Pancreas (tissue), 10 donors: ENCODE measurements at places on chromosomes 16 and 17. TPM values are rescaled to one million over a fixed set of nuclear protein-coding genes. Genes with fewer than 3 reads are reported as not detected.

TNFSF12 gene
- total RNA-seq: 11.0 TPM

ASPA gene
- total RNA-seq: 1.1 TPM

MYH2 gene
- total RNA-seq: not detected

KRTAP4-12 gene
- total RNA-seq: not detected

DNA sequence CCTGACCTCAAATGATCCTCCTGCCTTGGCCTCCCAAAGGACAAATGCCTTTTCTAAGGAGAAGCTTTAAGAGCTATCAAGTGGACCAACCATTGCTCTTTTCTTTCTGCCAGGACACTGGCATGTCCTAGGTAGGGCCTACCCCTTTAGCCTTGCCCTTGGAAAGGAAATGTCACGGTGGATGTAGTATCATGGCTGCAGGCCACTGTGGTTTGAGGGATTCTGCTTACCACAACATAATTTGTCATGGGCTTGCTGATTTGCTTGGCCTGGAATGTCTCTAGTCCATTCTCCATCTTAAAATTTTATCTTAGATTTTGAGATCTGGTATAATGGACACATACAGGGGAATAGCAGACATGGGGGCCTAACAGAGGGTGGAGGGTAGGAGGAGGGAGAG lies 6.0 kb downstream of the KRT20 start:
- no peak for DNase-seq

DNA sequence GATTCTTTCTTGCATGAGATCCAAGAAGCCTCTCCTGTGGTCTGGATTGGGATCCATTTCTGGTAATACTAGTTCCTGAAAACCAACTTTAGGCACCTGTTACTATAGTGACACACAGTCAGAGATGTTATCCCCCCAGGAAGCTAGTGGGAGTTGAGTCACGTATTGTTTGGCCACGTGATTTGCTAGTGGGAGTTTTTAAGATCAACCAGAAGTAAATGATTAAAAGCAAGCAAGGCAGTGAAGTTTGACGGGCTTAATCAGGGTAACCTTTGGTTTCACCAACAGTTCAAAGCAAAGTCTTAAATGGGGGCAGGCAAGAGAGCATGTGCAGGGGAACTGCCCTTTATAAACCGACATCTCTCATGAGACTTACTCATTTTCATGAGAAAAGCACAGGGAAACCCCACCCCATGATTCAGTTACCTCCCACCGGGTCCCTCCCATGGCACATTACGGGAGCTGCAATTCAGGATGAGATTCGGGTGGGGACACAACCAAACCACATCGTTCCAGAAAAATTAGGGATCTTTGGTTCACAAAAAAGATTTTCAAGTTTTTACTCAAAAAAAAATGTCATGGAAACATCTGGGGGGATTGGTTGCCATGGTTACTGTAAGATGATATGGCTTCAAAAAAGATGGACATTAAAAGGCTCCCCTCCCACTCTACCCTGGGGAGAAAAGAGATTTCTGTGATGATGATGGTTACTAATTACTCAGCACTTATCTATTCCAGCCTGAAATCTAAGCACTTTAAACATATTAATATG lies 483.1 kb upstream of the ERCC4 start:
- no peak for DNase-seq

DNA sequence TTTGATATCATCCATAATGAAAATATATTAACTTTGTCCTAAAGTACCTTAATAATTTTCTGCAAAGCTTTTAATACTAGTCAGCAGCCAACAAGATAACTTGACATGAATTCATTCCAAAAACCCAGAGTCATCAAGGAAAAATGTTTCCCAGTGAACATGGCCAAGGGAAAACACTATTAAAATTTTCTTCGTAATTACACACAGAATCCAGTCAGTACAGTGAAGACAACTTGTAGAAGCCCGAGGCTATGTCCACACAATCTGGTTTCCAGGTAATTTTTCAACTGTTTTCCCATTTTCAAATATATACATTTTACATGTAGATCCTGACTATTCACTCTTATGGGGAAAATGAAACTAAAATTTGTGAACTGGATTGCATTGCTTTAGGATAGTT lies 600.9 kb downstream of the CDH8 start:
- DNase-seq: no peak

DNA sequence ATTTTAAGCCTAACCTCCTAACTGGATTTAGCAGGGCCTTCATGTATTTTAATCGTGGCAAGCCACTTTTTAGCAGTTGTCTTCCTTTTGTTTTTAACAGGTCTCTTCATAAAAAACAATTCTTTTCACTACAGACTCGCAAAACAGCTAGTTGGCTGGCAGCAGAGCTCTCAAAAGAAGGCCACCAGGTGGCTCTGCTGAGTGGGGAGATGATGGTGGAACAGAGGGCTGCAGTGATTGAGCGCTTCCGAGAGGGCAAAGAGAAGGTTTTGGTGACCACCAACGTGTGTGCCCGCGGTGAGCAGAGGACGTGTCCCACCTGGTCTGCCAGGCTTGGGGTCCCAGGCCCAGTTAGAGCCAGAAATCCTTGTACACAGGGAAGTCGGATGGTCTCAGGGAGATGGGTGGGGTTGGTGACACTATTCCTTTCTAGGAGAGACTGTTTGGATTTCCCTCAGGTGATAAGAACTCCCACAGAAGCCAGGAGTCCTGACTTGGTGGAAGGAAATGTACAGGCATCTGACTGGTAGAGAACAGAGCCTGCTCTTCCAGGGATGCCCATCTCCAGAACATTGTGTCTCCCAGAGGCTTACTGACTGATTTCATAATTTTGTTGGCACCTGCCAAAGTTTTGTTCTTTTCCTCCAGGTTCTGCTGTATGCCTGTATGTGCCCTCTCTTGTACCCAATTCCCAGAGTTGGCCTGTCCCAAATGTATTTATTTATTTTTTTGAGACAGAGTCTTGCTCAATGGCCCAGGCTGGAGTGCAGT lies 14.9 kb upstream of the DDX19A start:
- DNase-seq: no peak

- no peak for DNase-seq
Measured at GRCh38 chr16:84085773-84086172, 31.0 kb downstream of the MBTPS1 start.

DNA sequence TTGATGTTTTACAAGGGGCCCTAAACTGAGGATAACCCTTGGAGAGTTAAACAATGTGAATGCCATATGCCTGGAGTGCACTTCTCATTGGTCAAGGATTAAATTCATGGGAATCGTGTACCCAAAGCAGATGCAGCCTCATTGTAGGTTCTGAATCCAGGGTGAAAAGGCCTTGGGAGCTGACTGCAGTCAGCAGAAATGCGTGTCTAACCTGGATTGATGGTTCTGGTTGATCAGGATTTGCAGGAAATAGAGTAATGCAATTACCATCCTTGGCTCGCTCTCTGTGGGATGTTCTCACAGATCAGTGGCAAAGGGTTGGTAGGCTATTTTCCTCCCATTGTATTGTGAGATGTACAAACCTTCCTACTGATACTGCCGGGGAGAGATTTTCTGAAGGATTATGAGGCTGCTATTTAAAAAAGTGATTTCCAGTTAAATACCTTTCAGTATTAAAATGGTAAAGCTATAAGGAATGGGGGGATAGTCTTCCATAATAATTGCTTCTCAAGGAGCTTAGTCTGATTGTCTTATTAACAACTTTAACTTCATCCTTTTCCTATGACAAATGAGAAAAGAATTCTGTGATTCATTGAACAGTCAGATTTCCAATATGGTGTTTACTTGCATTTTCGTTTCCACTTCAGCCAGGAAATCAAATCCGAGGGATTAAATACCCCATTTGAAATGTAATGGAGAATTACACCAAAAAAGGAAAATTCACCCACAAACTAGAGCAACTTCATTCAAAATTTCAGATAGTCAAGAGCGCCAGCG lies 1028.1 kb upstream of the EEF2KMT start:
- no peak for DNase-seq

- no peak for DNase-seq
Measured at GRCh38 chr17:43842975-43843325, 4.0 kb upstream of the CD300LG start.

GRCh38 chr17:6603744-6604325 lies 36.7 kb downstream of the KIAA0753 start:
- no peak for DNase-seq

DNA sequence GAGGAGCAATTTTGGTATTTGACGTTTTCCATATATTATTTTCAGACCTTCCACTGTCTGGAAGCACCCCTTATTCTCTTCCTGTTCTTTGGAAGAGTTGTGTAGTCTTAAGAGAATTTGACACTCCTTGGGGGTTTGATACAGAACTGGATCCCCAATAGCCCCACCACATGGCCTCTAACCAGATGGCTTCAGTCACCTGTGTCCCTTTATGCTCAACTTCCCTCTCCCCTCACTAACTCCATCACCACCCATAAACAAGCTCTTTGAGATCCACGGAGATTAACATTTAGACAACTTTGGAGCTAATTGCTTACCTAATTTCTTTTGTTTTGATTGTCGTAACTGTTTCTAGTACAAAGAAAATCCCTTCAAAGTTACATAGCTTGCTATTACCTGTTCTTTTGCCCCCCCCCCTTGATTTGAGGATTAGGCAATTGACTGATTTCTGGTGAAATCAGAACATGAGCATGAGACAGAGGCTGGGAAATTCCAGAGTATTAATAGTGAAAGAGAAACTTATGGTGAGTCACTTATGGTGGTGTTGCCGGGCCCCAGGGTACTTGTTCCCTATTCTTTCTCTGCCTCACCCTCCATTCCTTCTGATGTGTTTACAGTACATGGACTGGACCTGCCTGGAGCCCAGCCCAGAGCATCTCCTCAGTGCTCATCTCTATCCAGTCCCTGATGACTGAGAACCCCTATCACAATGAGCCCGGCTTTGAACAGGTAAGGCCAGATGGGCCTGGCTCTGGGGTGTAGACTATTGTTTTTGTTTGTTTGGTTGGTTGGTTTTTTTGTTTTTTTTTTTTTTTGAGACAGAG lies 7.5 kb downstream of the UBE2Z start:
- DNase-seq: no peak

- peak; percentile 36 for DNase-seq
Measured at GRCh38 chr17:64020056-64020766, at the start of gene ICAM2. Gene ICAM2 (minus strand): TSS chr17:64020633. CDS start chr17:64006691, 13,942 bp downstream.

- no peak for DNase-seq
Measured at GRCh38 chr16:14499110-14499509, 130.9 kb downstream of the PARN start.

- no peak for DNase-seq
Measured at GRCh38 chr16:20846551-20846950, 40.2 kb downstream of the REXO5 start.

DNA sequence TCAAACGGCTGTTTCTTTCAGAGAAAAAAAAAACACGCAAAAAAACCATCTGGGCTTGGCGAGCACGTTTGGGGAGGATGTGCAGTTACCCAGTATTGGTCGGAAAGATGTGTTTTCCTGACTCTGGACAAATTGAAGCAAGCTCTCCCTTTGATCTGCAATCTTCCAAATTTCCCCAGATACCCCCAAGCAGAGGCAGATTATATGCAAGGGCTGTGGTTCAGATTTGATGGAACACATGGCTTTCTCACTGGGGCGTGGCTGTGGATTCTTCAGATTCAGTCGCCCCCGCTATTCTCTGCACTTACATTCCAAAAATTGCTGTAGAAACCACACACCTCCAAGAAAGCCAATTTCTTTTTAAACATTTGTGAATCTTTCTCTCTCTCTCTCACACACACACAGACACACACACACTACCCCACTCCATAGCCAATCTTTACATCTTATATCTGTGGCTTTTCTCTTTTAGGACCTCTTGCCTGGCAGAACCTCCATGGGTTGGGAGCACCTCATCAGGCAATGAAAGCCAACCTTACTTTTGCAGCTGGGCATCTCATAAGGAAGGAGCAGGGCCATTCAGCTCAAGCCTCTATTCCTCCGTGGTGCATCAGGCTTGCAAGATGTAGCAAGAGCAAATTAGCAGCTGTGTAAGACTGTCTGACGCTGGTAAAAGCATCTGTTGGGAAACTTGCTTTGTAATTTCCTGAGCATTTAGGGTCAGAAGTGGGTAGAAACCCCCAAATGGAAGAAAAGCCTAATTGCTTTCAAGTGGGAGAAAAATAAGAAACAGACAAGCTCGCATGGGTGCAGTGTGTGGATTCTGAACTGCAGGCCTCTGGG lies 103.9 kb upstream of the FAM20A start:
- no peak for DNase-seq

- DNase-seq: no peak
Measured at GRCh38 chr16:71249399-71249798, 18.9 kb upstream of the HYDIN start.

- DNase-seq: no peak
Measured at GRCh38 chr16:57764341-57765159, 29.0 kb downstream of the KATNB1 start.

GRCh38 chr17:58531122-58531521 lies 16.7 kb upstream of the MTMR4 start:
- no peak for DNase-seq

DNA sequence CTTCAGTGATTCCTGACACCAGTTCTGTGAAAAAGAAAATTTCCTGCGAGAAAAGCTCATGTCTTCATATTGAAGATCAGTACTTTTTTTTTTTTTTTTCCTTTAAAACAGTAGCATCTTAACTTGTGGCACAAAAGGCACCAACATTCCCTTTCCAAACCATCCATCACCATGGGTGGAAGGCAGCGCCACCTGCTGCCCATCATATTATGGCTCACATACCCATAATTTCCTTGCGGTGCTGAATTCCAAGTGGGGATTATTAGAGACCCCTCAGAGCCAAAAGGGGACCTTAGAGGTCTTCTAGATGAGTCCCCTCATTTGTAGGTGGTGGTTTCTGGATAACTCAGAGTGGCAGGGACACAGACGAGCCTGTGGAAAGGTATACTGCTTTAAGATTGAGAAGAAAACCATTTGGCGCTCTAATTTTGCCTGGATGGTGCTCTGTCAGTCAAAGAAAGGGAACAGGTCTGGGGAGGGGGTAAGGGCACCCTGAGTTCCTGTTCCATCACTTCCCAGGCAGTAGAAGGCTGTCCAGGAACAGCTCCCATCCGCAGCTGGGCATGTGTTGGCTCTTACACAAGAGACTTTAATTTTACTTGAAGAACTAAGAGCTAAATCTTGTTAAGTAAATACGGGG lies 7.9 kb upstream of the SOST start:
- DNase-seq: peak; percentile 63

DNA sequence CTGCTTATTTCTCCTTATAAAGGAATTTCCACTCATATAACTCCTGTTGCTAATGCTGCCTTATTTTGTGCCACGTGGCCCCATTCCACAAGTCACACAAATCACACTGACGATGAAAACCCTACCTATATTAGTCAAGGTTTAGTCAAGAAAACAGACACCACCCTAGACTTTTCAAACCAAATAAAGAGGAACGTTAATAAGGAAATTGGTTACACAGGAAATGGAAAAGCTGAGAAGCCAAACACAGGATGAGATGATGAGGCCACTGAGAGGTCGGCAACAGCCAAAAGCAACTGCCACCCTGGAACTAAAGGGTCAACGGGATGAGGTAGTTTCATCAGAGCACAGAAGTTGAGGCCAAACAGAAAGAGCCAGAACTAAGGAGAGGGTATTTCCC lies 47.3 kb upstream of the ALOX12 start:
- no peak for DNase-seq
